ENCODE measurements at places on chromosomes 6 and 20.

DNA sequence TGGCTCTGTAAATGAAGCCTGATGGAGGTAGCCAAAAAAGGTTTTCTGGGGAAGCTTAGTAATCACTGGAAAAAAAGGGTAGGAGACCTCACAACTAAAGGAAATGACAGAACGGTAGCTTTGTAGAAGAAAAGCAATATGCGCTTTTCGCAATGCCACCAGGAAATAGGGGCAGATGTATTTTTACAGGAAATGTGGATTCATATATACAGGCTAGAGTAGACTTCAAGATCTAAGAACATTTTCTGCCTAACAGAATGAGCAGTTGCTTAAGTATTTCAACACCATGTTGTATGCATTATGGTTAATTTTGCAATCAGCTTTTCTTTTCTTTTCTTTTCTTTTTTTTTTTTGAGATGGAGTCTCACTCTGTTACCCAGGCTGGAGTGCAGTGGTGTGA is 219.6 kb downstream of the CD83 start:
- DNase-seq = no peak

- DNase-seq = no peak
Observed at GRCh38 chr20:2991532-2991931, 51.9 kb upstream of the GNRH2 start.

DNA sequence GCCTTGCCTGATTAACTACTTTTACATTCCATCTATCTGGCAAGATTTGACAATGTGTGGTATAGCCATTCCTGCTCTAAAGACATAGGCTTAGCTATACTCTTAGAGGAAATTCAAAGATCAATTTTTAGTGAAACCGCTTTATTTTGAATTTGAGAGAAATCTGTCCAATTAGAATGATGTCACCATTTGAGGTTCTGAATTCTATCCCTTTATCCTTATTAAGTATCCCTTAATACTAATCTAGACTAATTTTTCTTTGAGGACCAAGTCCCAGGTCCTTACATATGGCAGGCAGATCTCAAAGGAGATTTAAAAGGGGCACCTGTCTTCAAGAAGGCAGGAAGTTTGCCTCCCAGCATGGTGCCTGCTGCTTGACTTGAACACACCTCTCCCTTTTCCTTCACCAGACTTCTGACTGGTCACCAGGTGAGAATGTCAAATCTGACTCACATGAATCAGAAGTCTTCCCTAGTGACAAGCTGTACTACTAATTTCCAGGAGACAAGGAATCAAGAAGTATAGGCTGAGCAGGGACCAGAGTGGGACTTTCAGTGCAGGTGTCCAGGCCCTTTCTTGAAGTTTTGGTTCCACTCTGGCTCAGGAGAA is 15.0 kb upstream of the MRAP2 start:
- no peak for DNase-seq

DNA sequence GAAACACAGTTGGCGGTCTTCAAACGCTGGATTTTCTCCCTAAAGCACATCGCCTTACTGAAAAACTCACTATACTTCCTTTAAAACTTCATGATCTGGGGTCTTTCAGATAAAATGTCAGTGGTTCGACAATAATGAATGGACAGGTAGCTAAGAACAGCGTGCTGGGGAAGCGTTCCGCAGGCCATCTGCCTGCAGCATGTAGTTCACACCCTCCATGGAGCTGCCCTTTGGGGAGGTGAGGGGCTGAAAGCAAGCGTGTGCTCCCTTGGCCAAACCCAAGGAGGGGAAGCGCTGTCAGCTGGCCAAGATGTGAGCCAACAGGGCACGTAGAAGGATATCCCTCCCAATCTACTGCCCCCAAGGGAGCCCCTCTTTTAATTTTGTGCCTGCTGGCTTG is 20.8 kb downstream of the MYLK4 start:
- DNase-seq = no peak

- no peak for DNase-seq
Observed at GRCh38 chr20:6164421-6165341, 41.9 kb upstream of the FERMT1 start.

DNA sequence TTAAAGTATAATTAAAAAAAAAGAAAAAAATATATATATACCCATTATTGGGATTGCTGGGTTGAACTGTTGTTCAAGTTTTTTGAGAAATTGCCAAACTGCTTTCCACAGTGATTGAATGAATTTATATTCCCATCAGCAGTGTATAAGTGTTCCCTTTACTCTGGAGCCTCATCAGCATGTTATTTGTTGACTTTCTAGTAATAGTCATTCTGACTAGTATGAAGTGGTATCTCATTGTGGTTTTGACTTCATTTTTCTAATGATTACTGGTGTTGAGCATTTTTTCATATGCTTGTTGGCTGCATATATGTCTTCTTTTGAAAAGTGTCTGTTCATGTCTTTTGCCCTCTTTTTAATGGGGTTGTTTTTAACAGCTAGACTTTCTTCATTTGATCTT is 1260.8 kb upstream of the GJE1 start:
- no peak for DNase-seq

- DNase-seq = no peak
Observed at GRCh38 chr6:72715119-72715518, 93.3 kb downstream of the KCNQ5 start.

DNA sequence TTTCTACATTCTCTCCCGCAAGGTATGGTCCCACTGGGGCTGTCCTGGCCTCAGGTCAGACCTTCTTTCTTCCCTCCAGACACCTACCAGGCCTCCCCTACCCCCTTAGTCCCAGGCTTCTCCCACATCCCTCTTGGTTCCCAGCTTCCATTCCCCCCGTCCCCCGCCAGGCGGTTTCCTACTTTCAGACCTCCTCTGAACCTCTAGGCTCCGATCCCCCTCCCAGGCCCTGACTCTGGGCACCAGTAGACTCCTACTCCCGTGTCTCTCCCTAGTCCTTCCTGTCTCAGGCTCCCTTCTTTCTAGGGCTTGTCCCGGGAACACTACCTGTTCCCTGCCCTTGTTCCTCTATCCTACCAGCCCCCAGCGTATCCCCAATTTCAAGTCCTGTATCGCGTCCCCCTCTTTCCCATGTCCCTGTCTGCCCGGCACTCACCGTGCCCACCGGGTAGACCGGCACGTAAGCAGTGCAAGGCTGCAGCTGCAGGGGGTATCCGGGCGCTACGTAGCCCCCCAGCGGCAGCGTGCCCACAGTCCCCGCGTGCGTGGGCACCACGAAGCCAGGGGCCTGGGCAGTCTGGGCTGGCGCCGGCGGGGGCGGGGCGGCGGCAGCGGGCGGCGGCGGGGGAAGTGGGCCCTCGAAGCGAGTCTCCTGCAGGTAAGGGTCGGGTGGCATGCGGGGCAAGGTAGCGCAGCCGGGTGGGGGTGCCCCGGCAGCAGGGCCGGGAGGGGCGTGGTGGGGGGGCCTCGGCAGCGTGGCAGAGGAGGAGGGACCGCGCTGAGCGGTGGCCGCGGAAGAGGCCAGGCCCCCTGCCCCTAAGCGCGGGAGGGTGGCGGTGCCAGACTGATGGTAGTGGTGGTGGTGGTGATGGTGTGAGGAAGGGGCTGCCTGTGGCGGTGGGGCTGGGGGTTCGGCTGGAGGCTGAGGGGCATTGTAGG is 1.5 kb downstream of the PRRT1 start:
- DNase-seq = no peak

- DNase-seq = no peak
Observed at GRCh38 chr20:12570371-12570770, 438.4 kb upstream of the SPTLC3 start.

- no peak for DNase-seq
Observed at GRCh38 chr20:3580412-3580811, 82.8 kb downstream of the GFRA4 start.

GRCh38 chr6:45272626-45273025 is 55.5 kb upstream of the RUNX2 start:
- DNase-seq = no peak

- no peak for DNase-seq
Observed at GRCh38 chr6:115524821-115525220, 535.9 kb downstream of the FRK start.

DNA sequence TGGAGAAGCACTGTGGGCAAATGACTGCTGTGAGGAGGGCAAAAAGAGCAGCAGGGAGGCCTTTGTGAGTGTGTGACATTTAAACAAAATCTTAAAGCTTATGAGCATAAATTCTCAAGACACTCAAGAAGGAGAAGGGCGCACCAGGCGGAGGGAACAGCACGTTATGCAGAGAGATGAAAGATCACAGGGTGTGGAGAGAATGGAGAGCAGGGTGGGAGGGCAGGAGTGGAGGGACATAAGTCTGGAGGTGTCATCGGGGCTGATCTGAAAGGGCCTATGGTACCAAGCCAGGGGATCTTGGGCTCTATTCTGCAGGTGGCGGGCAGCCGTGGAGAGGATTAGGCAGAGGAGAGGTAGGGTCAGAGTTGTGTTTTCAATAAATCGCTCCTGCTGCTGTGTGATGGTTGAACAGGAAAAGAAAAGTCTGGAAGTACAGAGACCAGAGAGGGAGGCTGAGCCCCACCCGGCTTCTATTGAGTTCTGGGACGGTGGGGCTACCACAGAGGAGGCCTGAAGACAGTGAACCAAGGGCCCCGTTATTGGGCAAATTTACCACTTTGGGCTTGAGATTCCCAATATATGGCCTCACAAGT is 24.3 kb upstream of the DLGAP4 start:
- DNase-seq = no peak

GRCh38 chr20:49821870-49822331 is 9.3 kb downstream of the SLC9A8 start:
- no peak for DNase-seq

DNA sequence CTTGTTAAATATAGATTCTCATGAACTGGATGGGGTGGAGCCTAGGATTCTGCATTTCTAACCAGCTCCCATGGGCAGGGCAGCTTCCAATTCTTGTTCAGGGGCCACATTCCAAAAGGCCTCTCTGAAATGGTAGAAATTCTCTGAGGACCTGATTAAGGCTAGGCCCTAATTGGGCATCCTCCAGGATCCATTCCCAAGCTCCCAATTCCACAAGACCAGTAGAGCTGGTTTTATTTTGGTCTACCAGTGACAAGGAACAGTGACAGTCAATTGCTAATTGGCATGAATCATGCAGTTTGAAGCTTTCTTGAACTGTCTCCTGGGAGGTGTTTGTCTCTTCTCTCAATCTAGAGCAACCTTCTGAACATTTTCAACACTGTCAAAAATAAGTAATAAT is 3.0 kb downstream of the THBD start:
- DNase-seq = no peak

DNA sequence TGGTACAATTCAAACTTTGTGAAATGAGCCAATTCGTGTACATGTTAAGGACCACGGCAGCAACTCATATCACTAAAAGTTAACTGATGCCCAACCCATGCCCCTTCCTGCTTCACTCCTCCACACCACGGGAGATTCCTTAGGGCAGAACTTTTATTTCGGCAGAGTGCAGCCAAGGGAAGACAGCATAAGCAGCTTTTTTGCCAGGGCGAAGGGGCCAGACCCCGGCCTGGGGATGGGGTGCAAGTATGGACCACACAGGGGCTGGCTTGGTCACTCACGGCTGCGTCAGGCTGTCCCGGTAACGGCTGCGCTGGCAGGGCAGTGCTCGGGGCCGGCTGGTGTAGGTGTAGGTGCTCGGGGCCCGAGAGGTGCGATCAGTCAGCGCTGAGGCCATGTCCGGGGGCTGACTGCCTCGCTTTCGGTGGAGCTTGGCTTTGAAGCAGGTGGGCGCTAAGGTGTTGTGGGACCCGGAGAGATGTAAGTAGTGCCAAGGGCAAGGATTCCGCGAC is 792 bp downstream of the RSPH3 start:
- no peak for DNase-seq

DNA sequence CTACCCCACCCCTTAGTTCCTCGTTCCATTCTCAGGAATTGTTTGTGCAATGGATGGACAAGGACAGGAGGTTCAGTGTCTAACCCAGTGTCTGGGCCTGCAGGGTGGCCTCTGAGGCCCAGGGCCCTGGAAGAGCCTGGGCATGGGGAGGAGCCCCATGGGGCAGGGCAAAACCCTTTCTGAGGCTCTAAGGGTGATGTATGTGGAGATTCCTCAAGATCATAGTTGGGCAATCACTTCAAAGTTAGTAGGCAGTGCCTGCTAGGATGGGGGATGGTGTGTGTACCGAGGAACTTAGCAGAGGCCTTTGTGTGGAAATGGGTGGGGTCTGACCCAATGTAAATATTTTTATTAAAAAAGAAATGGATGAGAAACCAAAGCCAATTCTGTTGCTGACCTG is 6.7 kb upstream of the C2 start:
- DNase-seq = no peak

GRCh38 chr20:42276718-42277602 is 658.8 kb upstream of the CHD6 start:
- DNase-seq = no peak

DNA sequence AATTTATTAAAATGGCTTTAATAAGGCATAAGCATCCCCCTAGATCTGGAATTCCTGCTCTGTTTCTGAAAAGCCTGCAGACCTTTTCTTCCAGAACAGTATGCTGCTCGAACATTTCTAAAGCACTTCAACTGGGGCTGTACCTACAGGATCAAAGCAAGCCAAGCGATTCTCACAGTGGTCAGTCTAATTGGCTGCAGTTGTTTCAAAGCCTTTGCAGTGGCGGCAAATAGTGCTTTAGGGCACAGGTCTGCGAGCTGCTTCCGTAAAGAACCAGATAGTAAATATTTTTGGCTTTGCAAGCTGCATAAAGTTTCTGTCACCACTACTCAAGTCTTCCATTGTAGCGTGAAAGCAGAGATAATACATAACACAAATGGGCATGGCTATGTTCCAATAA is 88.9 kb upstream of the FBXL4 start:
- no peak for DNase-seq

DNA sequence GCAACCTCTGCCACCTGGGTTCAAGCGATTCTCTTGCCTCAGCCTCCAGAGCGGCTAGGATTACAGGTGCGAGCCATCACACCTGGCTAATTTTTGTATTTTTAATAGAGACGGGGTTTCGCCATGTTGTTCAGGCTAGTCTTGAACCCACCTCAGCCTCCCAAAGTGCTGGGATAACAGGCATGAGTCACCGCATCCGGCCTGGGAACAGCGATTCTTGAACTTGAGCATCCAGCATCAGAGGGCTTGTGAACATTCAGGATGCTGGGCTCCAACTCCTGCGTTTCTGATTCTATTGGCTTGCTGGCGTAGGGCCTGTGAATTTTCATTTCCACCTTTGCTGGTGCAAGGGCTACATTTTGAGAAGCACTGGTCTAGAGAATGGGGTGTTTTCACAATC is 24.5 kb upstream of the PIM1 start:
- DNase-seq = no peak

- DNase-seq = no peak
Observed at GRCh38 chr6:155221086-155221485, 42.7 kb upstream of the CLDN20 start.

- DNase-seq = no peak
Observed at GRCh38 chr6:26432627-26433201, 7.6 kb upstream of the BTN3A3 start.

DNA sequence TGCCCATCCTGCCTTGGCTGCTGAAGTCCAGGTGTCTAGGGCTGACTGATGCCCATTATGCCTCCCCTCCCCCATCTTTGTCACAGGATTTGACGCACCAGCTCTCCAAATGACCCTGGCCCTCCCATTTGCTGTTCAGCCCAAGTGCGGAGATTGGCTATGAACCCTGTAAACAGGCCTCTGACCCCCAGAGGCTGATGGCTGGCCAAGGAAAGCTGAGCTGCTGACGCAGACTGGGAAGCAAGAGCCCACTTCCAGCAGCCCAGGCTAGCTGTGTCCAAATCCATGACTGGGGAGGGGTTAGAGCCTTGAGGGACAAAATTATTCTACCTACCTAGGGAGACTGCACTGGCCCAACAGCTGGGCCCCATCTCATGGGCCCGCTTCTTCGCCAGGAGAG is 797 bp upstream of the GNRH2 start:
- DNase-seq = no peak

GRCh38 chr20:49256261-49256660 is 21.6 kb downstream of the ZNFX1 start:
- DNase-seq = no peak

All from Panc1 (cell line).